NK-92 treated with Interleukin-12 subunit alpha and Interleukin-12 subunit beta, amount 100 ng/mL, for 24 hours (cell line): ENCODE measurements at places on chromosomes 3 and 15.

- DNase-seq: no peak
These were observed 523.2 kb downstream of the SOX2 start for GRCh38 chr3:182234881-182235280.

GRCh38 chr3:69579306-69580041, 159.8 kb upstream of the MITF start:
- no peak for DNase-seq

DNA sequence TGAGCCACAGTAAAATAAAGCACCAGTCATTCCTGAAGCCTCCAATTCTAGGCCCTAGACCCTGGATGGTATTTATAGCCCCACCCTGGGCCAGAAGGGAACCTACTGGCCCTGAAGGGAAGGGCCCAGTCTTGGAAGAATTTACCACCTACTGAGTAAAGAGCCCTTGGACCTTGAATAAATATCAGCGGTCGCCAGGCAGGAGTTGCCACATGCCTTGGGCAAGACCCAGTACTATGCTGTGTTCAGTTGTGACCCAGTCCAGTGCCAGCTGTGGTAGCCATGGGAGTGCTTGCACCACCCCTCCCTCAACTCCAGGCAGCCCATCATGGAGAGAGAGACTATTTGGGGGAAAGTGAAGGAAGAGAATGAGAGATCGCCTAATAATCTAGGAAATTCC, 27.0 kb downstream of the NCBP2 start:
- no peak for DNase-seq

DNA sequence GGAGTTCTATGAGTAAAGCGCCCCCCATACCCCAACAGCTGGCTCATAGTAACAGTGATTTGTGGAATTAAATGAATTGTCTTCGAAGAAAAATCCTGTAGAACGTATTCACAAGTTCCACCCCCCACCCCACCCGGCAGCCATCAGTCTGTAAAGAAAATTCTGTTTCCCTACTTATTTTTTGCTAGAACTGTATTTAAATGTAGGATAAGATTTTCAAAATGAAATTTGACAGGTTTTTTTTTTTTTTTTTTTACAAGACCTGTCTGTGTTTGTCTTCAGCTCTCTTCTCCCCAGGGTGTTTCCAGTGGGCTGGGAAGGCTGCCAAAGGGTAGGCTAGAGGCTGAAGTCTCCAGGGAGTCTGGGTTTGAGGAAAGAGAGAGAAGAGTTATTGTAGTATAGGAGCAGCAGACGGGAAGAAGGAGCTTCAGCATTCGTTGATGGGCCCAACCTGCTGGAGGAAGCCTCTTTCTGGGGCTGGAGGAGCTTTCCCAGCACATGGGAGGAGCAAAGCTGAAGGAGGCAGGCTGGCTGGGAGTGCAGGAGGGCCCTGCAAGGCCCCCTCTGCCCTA, 130.6 kb upstream of the SEMA6D start:
- no peak for DNase-seq

DNA sequence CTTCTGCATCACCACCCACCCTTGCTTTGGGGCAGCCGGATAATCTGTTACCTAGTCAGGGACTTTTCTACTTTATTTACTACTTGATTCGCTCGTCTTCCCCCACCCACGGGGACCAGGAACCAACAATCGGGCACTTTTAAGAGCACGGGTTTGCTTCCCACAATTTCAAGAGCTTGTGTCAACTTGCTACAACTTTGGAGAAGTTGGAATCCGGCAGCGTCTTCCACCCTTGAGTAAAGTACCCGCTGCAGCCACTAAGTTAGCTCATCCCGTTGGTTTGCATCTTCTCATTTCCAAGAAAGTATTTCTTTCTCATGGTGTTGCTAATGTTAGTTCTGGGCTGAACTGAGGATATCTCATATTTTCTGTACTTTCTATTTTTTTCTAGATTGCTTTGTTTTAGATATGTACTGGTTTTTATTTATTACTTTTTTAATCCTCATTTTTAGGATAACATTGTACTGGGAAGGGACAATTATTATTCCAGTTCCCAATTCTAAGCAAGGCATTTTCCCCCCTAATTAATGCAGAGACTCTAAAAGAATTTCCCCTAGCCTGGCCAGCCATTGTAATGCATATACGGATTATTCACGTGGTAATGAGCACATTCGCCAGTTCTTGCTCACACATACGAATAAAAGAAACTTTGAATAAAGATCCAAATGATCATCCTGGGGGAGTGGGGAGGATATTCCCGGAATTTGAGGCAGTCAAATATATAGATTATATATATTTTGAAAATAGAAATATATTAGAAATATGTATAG, 4.0 kb downstream of the SOX2 start:
- no peak for DNase-seq

- no peak for DNase-seq
These were observed 63.0 kb downstream of the HES1 start for GRCh38 chr3:194198938-194199337.

- DNase-seq: no peak
These were observed 2.2 kb downstream of the IGF1R start for GRCh38 chr15:98650417-98651035.

- no peak for DNase-seq
These were observed 6.7 kb downstream of the RNU6-1 start for GRCh38 chr15:67832897-67833709.

DNA sequence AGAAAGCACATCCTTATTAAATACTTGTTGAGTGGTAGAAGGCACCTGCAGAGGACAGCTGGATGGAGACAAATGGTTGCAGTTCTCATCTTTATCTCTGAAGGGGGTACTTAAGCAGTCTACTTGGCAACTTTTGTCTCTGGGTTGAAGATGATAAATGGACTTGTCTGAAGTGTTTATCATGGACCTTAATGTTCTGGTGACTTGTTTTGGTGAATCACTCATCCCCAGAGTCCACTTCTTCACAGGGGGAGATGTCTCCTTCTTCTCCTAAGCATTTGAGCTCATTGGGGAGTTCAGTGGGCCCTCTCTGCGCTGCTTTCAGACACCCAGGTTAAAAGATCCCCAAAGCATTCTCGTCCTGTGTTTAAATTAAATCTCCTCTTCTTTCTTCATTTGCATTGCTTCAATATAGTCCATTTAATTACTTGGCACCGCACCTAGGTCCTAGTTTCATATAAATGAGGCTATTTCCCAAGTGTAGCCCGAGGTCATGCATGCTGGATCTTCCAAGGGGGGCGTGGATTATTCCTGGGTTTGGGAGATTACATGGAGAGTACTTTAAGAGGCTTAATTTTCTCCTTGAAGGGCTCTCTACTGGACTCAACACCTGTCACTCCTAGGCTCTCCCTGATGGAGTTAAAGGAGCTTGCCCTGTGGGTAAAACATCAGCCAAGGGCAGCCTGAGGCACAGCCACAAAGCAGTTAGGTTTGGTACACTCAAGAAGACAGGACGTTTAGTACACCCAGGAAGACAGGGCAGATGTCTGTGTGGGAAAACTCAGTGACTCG, 239.3 kb upstream of the C2CD4B start:
- DNase-seq: no peak

DNA sequence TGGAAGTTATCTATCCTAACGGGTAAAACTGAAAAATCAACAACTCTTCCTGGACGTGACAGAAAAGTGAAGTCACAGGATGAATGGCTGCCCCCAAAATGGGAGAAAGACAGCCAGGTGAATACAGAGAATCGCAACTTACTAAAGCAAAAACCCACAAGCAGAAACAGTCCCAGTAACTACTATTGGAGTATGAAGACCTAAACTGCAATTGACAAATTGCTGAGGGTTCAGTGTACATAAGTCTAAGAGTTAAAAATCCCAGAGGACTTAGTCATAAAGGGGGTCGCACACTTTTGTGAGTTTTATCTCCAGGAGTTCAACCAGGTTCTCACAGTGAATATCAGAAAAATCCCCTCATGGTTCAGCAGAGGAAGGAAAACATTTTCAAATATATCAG, 56.8 kb upstream of the IMPG2 start:
- no peak for DNase-seq

DNA sequence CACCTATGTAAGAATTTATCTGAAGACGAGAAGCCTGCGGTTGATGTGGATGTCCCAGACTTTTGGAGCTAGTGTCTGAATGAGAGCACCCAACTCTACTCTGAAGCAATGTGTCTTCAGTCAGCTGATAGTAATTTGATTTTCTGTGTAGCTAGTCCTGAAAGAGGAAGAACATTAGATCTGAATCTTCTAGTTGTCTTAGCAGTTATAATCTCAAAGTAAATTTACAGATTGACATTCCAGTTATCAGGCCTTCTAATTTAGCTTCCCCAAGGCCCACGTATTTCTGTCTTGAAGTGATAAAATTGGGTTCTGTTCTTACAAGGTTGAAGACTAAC, 1.5 kb downstream of the TCAIM start:
- no peak for DNase-seq

GRCh38 chr3:145943952-145944351, 217.0 kb downstream of the PLOD2 start:
- no peak for DNase-seq

- DNase-seq: no peak
These were observed 9.8 kb downstream of the LARS2 start for GRCh38 chr3:45398178-45398577.

GRCh38 chr3:157498371-157498770, 4.8 kb downstream of the VEPH1 start:
- no peak for DNase-seq

- no peak for DNase-seq
These were observed 39.8 kb upstream of the FGF7 start for GRCh38 chr15:49383266-49383665.

DNA sequence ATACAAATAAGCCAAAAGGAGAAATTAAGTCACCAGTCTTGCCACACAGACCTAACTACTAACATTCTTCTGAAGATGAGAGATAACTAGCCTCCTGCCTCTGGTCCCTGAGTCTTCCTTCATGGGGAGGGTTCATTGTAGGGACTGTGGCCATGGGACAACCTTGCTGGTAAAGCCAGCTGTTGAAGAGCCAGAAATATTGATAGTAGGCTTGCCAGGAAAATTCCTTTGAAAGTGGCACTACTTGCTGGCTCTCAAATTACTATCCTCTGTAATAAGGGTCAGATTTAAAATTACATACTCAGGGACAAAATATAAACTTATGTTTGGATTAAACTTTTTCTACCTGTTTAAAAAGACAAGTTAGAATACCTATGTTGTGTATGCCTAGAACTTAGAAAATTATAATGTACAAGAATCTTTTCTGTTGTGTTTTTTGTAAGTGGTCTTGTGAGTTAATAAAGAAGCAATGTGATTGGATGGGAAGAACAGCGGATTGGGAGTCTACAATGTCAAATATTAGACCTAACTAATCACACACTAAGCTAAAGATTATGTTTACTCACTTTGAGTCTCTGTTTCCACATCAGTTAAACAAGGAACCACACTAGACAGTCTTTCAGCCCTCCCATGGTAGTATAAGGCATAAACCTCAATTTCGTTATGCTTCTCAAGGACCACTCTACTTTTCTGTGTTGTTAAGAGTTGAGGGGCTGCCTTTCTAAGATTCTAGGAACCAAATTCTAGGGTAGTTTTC, 60.0 kb upstream of the TRIM71 start:
- DNase-seq: no peak

DNA sequence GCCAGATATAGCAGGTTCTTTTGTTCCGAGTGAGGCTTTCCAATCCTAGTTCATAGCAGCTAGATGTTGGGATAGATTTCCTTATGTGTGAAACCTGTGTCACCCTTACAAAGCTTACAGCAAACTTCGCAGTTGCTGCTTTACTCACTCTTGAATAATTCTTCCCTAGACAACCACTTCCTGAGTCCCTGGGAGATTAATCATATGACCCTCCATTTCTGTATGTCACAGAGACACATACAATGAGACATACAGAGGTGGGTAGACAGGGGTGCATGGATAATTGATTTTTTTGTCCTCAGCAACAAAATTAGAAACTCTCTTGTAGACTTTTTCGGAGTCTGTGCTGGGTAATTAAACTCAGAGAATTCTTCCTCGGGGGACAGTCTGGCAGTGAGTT, 163.2 kb downstream of the NSUN3 start:
- DNase-seq: no peak

GRCh38 chr3:25313286-25313685, 114.8 kb upstream of the RARB start:
- no peak for DNase-seq

GRCh38 chr3:170869239-170869590, 780 bp downstream of the RPL22L1 start:
- DNase-seq: no peak

DNA sequence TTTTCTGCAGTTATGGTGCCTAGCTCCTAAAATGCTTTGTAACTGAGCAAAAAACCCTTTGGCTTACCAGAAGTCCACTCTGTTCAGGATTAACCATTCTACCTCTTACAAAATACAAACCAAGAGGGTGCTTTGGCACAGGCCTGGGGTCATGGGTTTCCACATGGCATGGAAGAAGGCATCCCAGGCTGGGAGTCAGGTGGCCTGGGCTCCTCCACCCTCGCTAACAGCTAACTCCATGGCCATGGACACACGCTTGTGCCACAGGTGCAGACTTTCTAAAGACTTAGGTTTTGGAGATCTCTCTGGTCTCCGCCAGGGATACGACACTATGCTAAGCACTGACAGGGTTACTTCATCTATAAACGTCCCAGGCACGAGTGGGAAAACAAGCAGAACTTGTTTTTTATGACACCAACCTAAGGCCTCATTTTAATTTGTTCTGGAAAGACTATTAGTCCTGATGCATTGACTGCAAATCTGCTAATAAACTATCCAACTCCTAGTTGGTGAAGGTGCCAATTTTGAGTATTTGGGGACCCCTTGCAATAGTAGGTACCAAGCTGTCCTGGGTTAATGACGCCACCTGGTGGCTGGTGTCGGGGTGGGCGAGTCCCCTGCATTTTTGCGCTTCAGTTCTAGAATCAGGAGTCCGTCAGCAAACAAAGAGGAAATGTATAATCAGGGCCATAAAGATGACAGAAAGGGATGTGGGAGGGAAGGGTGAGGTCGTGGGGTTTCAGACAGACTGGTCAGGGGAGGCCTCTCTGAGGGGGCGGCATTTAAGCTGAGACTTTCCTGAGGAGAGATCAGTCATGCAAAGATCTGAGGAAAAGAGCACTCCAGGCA, 10.3 kb upstream of the ALDH1A3 start:
- DNase-seq: no peak

GRCh38 chr3:183008800-183009199, 28.5 kb upstream of the DCUN1D1 start:
- DNase-seq: no peak

GRCh38 chr3:117556646-117557407, 847.2 kb downstream of the TUSC7 start:
- DNase-seq: no peak

DNA sequence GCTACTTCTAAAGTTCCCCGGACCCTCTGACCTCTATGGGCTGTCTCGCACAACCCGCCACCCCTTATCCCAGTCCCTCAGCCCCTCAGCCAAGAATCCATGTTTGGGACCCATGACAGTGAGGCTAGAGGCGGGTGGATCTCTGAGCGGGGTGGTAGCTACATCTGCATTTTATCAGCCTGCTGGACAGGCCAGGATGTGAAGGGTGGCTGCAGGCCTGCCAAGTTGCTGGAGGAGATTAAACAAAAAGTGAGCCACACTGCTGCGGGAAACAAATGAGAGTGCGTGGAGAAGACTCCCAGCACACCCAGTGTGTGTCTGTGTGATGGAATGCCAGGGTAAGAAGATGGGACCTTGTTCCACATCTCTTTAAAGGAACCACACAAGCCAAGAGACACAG, 51.1 kb upstream of the SPATA12 start:
- no peak for DNase-seq

GRCh38 chr3:14959359-14959943, 12.1 kb downstream of the NR2C2 start:
- no peak for DNase-seq

GRCh38 chr3:109355625-109356441, 18.5 kb upstream of the DPPA4 start:
- no peak for DNase-seq

GRCh38 chr15:57036352-57036751, 117.9 kb downstream of the TCF12 start:
- DNase-seq: no peak

- DNase-seq: no peak
These were observed 135.6 kb downstream of the KCNMB2 start for GRCh38 chr3:178671791-178672190.
